Omental fat pad (tissue), 4 donors: ENCODE measurements at places on chromosomes 3 and 15. TPM values are rescaled to one million over a fixed set of nuclear protein-coding genes. Genes with fewer than 3 reads are reported as not detected.

GRCh38 chr3:37171144-37171543 lies 3.2 kb downstream of the LRRFIP2 start:
- no peak for DNase-seq

The ARRDC4 gene
- 20.9 TPM for total RNA-seq

The CLRN1 gene
- not detected for total RNA-seq

The LRRIQ4 gene
- total RNA-seq, result not detected

The GOLGA6D gene
- 0.36 TPM for total RNA-seq

The CHCHD4 gene
- 12.6 TPM for total RNA-seq
